ENCODE measurements at places on chromosomes 3 and 15. TPM values are rescaled to one million over a fixed set of nuclear protein-coding genes. Genes with fewer than 3 reads are reported as not detected.

DNA sequence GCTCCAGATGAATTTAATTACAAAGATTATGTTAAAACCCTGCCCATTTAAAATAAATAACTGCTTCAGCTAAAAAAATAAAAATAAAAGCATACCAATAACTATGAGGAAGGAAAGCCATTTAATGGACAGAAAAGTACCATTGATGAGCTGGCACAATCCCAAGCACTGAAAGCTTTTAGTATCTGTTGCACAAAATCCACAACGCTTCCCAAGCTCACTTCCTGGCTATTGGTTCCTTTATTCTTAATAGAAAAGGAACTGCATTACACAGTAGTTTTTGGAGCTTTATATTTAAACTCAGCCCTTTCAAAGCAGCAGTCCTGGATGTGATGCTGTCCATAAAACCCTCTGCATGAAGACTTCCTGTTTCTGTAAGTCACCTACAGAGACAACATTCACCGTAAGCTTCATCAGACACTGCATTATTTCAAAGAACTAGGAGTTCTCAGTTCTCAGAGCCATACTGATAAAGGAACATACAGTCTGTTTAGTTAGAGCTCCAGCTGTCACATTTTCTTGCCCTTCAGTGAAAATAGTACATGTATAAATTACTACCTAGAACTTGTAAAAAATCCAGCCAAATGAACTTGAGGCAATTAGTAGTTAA, 81.5 kb downstream of the CSNK1G1 start:
- no peak for DNase-seq

- DNase-seq: no peak
Measured at GRCh38 chr3:98806521-98806920, 43.4 kb downstream of the ST3GAL6 start.

- peak; percentile 60 for DNase-seq
Measured at GRCh38 chr15:78906316-78906620, 33.6 kb downstream of the MORF4L1 start.

GRCh38 chr15:89167267-89168176, 53.9 kb downstream of the RLBP1 start:
- peak; percentile 9 for DNase-seq

DNA sequence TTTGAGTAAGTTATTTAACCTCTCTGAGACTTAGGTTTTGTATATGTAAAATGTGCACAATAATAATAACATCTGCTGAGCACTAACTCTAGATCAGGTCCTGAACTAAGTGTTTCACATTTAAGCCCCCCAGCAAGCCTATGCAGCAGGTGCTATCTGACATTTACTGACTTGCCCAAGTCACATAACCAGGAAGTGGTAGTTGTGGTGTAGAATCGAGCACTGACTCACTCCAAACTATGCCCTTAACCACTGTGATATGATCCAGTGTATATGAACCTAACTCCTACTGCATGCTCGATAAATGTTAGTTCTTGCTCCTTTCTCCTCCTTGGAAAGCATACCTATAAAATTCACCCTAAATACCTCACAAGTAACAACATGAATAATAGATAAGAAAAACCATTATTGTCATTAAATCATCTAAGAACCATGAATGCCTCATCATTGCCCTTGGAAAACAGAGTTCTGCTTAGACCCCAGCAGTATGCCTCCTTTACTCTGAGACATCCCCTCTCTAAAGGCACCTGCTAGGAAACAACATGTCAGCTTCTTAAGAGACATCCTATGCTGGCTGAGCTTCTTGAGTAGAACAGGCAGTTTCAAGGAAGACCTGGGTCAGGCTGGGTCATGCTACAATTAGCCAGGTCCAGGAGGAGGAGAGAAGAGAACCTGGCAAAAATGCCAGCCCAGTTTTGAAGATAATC, 3.0 kb upstream of the SHC4 start:
- DNase-seq: no peak

DNA sequence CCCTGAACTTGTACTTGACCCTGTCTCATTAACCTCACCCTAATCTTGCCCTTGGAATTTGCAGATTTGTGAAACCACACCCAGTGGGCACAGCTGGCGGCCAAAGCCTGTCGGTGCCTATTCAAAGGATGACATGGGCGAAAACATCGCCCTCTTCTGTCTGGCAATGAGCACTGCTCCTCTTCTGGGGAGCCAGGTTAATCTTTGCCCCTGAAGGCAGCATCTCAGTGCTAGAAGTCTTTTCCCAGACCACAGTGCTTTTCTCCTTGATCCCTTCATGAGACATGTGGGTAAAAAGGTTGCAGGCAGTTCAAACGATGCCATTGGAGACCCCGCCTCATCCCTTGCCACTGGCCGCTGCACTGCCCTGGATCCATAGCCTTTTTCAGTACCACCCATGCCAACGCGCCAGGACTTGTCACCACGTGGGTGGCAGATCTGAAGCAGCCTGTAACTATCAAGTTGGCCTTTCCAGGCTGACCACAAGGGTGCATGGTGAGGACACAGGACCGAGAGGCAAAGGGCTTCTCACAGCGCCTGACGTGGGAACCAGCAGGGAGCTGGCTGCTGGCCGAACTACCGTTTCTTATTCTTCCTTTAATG, 6.5 kb upstream of the DNASE1L3 start:
- no peak for DNase-seq

DNA sequence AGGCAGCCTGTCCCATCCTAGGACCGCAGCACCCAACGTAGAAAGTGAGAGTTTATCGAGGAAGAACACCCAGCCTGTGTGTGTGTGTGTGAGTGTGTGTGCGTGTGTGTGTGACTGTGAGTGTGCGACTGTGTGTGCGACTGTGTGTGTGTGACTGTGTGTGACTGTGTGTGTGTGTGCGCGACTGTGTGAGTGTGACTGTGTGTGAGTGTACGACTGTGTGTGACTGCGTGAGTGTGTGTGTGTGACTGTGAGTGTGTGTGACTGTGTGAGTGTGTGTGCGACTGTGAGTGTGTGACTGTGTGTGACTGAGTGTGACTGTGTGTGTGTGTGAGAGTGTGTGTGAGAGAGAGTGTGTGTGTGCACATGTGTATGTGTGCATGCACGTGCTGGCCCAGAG, 15.1 kb upstream of the DLL4 start:
- DNase-seq: no peak

- DNase-seq: no peak
Measured at GRCh38 chr3:81910244-81910852, 148.9 kb upstream of the GBE1 start.

DNA sequence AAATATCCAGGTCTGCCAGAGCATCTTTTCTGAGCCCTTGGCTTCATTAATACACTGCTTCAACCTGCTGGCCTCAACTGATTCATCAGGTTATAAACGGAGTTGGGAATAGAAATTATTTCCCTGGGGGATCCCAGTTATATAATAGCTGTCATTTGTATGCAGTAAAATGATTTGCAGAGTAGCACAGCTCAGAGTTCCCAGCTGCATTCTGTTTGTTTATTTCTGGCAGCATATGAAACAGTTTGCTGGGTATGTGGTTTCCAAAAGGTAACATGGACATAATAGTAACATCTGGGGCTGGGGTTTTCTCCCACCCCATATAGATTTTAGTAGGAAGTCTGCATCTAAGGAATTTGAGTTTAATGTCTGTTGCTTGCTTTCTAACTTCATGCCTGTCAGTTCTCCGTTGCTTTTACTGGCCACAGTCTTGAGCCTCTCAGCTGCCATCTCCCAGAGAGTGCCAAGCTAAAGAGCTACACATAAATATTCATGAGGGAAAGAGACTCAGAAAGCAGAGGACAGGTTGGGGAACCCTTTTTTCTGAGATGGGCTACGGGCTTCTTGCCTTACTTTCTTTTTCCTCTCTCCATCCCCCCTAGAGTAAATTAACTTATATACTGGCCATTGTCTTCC, 124.6 kb downstream of the TMEM108 start:
- DNase-seq: no peak

- no peak for DNase-seq
Measured at GRCh38 chr15:78661001-78661400, 20.0 kb upstream of the CHRNB4 start.

DNA sequence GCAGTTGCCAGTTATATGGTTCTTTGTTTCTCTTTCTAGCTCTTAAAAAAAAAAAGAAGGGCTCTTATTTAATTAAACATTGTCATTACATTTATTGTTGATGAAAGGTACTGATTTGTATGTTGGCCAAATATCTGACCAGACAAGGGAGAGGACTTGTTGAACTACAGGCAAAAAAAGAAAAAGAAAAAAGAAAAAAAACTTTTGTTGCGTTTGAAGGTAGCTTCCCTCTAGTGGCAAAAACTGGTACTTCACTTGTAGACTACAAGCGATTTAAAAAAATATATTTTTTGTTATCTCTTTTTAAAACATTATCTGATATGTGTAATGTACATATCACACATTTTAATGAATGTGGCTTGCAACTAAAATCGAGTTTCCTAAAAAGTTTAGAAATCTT, 280.6 kb downstream of the ROBO2 start:
- no peak for DNase-seq

DNA sequence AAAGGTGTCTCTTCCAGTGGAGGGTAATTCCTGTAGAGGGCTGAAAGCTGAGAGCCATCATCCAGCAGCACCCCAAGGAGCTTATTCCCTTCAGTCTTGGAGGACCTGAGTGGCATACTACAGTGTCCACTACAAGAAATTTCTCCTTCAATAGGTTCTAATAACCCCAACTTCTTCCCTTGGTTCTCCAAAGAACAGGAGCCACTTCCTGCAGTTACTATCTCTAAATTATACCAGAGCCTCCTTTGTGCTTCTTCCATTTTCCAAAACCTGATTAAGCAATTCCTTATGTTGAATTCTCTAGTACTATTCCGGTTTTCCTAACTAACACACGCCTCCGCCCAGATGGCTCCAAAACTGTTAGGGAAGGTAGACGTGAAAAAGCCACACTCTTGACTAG, 50.4 kb downstream of the DCLK3 start:
- no peak for DNase-seq

- no peak for DNase-seq
Measured at GRCh38 chr15:31360843-31361763, 34.5 kb downstream of the KLF13 start.

DNA sequence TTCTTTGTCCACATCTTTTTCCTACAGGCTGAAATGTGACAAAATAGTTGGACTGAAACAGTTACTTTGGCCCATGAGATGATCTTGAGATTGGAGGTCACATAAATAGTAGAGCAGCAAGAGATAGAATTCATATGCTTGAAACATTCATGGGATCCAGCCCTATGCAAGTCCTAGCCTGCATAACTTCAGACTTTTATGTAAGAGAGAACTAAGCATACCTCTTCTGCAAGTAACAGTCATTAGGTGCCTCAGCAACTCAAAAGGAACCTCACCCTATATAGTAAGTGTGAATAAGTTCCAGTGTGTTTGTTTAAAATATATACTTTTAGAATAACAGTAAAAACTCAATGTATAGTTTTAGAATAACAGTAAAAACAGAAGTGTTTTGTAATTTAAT, 138.0 kb upstream of the P2RY1 start:
- DNase-seq: no peak

Gene RGMA
- 0.34 TPM for polyA plus RNA-seq

Gene STRIT1
- polyA plus RNA-seq: not detected

Gene PIF1
- 10.8 TPM for polyA plus RNA-seq

Gene CACNA2D3
- polyA plus RNA-seq: 0.81 TPM

Gene MITF
- polyA plus RNA-seq: 27.9 TPM

Gene ZNF620
- polyA plus RNA-seq: 0.27 TPM

Gene GOLIM4
- polyA plus RNA-seq: 32.4 TPM

Gene TMEM212
- not detected for polyA plus RNA-seq

Gene NRG4
- not detected for polyA plus RNA-seq

Gene A4GNT
- not detected for polyA plus RNA-seq

Gene GOLGA6A
- polyA plus RNA-seq: not detected

Gene LRTM1
- polyA plus RNA-seq: not detected

Gene GOLGA8S
- 0.01 TPM for polyA plus RNA-seq

Gene LRRIQ4
- not detected for polyA plus RNA-seq
